ENCODE measurements at places on chromosomes 11 and 22. TPM values are rescaled to one million over a fixed set of nuclear protein-coding genes. Genes with fewer than 3 reads are reported as not detected.

DNA sequence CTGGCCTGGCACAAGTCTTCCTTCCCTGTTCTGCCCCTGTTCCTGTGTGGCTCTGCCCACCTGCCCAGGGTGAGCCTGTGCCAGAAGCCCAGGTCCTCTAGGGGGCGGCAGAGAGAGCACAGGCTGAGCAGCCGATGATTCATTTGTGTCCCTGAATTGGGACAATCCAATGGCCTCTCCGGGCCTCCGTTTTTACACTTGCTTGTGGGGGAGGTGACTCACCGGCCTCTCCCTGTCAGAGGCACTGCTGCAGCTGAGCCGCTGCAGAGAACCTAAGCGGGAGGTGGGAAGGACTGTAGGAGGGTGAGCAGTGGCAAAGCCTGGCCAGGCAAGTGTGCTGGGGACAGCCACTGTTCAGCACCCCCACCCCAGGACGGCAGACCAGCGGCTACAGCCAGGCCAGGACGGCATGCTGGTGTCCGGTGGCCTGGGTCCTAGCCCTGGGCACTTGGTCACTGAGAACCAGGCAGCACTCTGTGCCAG lies 65.2 kb upstream of the LMO1 start:
- peak; percentile 92 for DNase-seq

- peak; percentile 99 for DNase-seq
Measured at GRCh38 chr11:64240435-64241240, at the start of gene FKBP2. TSS of gene FKBP2 (plus strand) at chr11:64241095. CDS start at chr11:64242388, 1,293 bp downstream.

DNA sequence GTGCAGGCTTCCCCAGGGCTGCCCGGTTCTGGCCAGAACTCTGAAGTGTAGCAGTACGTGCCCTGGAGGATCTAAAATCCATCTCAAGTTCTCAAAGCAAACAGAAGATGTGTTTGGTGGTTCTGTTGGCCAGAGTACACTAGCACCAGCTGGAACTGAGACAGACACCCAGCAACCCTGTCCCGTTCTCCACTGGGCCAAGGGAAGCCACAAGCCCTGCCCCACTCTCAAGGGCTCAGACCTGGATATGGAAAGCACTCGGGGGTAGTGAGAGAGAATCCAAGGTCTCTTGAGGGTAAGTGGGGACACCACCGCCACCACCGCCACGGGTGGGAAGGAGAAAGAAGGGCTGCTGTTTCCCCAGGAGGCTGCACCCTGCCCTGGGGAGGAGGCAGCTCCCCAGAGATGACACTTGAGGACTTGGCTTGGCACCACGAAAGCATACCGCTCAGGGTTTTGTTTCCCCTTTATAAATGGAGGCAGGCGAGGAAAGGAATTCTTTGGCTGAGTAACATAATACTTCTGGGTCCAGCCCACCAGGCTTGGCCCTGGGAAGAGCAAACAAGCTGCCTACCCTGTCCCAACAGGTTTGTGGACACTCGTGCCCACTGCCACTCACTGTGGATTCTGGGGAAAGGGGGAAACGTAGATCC lies 56.1 kb upstream of the POU2AF1 start:
- no peak for DNase-seq

DNA sequence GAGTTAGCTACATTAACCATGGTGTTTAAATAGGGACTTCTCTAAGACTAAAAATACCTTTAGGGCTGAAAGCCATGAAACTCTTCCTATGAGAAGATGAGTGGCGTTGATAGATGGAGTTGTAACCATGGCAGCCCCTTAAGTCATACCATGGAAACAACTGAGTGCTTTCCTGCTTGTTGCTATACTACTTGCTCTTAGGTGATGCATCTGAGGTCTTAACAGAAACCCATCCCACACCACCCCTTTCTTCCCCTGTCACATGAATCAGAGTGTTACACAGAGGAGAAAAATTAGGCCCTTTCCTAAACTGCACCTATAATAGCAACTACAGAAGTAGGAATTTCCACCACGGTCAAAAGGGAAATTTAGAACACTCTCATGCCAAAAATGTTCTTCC lies 64.3 kb upstream of the ZC3H12C start:
- DNase-seq, result no peak

GRCh38 chr11:120249279-120250262 lies 9.6 kb downstream of the POU2F3 start:
- DNase-seq, result peak; percentile 55

DNA sequence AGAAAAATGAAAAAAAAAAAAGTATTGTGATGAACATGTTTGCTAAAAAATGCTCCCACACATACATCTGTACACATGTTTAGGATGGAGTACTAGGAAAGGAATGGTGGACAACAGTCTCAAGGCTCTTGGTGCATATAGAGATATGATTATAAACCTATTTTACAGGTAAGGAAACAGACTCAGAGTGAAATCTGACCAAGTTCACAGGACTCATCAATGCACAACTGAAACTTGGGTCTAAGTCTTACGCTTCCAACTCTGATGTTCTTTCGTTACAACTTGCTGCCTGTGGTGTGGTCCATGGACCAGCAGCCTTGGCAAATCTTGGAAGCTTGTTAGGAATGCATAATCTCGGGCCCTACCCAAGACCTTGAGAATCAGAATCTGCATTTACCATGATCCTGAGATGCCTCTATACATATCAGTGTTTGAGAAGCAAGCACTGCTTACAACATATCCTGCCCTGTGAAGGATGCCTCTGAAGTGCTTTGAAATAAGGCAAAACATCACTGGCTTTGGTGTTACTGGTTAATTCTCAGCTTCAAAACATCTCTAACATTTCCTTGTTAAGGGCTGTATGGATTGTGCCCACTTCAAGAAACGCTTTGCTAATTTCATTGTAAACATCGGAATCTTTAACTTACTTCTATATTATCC lies 39.9 kb upstream of the NUP160 start:
- DNase-seq, result no peak

GRCh38 chr11:10628508-10629236 lies 60.2 kb upstream of the LYVE1 start:
- no peak for DNase-seq

Gene SLC22A25
- total RNA-seq, result not detected

Gene HEPN1
- not detected for total RNA-seq

Gene CBLIF
- total RNA-seq, result not detected
